GM19239 (cell line): ENCODE measurements at places on chromosomes 12 and 14.

- DNase-seq, result peak; percentile 87
Measured at GRCh38 chr12:121795034-121795968, 1.8 kb upstream of the RHOF start.

- no peak for DNase-seq
Measured at GRCh38 chr14:90676356-90676755, 139.9 kb downstream of the TTC7B start.

DNA sequence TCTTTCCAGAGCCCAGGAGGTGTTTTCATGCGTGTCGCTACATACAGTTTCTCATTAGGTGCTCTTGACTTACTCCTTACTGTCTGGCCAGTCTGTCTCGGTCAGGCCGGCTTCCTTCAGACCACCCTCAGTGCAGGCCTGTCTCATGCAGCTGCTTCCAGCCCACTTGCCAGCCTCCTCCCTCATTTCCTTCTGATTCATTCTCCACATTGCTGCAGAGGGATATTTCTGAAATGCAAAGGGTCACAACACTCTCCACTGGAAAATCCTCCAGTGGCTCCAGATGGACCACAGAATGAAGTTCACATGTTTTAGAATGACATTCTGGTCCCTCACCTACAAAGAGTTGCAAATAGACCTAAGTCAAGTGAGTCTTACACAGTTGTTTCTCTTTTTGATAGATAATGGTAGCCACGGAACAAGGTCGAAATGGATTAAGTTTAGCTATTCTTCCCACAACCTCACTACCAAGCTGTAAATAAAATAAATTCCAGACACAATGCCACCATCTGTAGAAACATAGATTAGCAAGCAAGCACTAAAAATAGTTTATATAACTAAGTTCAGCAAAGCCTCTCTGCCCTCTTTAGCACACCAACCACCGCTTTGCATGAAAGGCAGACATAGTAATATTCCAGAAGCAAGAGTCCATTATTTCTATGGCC, 146.9 kb downstream of the ESR2 start:
- no peak for DNase-seq

DNA sequence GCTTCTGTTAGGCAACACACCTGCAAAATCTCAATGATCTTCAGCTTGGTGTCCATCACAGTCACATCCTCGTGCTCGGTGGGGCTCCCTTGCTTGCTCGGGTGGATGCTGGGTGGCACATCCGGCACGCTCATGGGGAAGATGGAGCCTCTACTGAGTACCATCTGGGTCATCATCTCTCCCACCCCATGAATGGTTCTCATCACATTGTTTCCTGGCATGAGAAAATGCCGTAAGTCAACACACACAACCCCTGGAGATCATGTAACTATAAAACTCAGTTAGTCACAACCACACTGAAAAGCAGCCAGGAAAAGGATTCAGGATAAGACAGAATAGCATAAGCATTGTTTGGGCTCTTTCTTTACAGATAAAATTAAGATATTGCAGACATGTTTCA, 201.1 kb downstream of the ITPR2 start:
- DNase-seq, result no peak

GRCh38 chr12:3371018-3371417, 120.0 kb upstream of the PRMT8 start:
- no peak for DNase-seq

- DNase-seq, result no peak
Measured at GRCh38 chr12:76940671-76941445, 62.0 kb upstream of the CSRP2 start.

GRCh38 chr12:105911966-105912365, 226.8 kb downstream of the NUAK1 start:
- DNase-seq, result no peak

DNA sequence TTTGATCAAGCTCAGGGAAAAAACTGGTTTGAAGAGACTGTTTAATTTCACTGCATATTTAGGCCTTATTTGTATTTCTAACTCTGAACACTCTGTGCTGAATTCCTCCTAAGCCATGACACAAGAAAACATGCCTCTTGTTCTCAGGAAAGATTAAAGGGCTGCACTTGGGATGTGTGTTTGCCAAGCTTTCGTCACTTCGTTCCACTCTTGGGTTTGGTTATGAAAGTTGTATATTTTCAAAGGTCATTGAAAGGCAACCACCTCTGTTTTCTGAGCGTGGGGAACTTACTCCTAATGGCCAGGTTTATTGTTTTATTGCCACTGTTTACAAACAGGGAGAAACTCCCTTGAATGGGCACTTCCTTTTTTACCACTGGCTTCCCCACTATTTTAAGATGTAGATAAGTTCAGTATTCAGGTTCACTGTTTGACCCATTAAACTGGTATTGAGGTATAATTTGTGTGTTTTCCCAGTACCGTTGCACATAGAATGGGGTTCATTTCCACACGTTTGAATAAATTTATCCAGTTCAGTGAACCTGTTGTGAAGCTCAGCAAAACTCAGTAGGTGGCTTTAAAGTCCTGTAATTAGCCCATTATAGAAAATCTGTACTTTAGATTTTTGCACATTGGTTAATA, 65.3 kb downstream of the NKX2-1 start:
- no peak for DNase-seq
